ENCODE measurements at places on chromosomes 7 and 10.

DNA sequence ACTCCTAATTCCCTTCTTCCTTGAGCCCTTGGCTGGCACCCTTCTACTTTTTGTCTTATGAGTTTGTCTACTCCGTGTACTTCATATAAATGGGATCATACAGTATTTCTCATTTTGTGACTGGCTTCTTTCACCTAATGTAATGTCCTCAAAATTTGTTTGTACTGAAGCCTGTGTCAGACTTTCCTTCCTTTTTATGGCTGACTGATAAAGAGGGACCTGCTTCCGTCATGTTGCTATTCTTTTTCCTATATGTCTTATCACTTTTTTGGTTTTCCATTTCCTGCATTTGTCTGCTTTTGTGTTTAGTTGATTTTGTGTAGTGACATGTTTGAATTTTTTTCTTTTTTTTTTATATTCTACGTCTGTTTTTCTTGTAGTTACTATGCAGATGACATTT lies 470.9 kb downstream of the SDK1 start:
- no peak for DNase-seq

GRCh38 chr7:92824450-92824849 lies 11.9 kb downstream of the CDK6 start:
- no peak for DNase-seq

DNA sequence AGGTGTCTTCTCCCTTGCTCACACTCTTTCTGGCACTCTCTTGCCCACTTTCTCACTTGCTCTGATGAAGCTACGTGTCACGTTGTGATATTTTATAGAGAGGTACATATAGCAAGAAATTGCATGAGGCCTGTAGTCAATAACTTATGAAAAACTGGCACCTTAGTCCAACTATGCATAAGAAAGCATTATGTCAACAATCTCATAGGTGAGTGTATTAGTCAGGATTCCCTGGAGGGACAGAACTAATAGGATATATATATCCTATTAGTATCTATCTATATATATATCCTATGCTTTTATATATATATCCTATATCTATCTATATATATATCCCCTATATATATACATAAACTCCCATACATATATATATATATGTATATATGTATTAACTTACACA lies 18.8 kb upstream of the MDFIC start:
- no peak for DNase-seq

DNA sequence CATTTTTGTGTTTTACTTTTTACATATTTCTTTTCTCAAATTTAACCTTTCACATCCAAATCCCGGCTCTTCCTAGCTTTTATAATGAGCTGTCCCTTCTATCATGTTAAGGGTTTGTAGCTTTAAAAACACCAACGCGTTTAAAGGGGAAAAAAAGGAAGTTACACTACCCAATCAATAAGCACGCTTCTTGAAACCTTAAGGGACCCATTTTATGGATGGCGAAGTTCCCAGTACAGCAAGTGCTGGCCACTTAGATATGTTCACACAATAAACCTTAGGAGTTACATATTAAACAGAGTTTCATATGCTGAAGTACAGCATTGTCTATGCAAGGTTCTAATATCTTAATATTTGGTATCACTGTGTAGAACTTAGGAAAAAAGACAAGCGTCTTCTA lies 1.8 kb downstream of the GNG11 start:
- DNase-seq: no peak

DNA sequence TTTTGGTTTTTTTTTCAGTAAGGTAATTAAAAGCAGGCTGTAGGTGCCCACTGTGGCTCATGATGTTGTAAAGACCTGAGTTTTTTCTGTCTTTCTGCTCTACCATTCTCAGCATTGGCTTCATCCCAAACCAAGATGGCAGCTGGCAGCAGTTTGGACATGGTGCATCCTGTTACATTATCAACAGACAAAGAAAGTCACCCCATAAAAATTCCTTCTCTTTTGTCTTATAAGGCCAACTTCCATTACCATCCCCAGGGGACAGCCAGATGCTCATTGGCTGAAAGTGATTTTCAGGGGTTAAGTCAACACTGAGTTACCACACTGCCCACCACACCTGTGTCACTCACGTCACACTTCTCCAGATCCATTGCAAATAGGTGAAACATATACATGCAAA lies 558.4 kb downstream of the SDK1 start:
- DNase-seq: no peak

- peak; percentile 32 for DNase-seq
Measured at GRCh38 chr7:80937336-80937735, 18.5 kb upstream of the SEMA3C start.

- DNase-seq: no peak
Measured at GRCh38 chr7:50768485-50769474, 13.9 kb downstream of the GRB10 start.

GRCh38 chr7:152617056-152617455 lies 58.9 kb downstream of the XRCC2 start:
- DNase-seq: no peak

GRCh38 chr10:79424221-79425073 lies 21.0 kb downstream of the ZCCHC24 start:
- no peak for DNase-seq

- no peak for DNase-seq
Measured at GRCh38 chr7:140230516-140230860, 53.7 kb upstream of the KDM7A start.

DNA sequence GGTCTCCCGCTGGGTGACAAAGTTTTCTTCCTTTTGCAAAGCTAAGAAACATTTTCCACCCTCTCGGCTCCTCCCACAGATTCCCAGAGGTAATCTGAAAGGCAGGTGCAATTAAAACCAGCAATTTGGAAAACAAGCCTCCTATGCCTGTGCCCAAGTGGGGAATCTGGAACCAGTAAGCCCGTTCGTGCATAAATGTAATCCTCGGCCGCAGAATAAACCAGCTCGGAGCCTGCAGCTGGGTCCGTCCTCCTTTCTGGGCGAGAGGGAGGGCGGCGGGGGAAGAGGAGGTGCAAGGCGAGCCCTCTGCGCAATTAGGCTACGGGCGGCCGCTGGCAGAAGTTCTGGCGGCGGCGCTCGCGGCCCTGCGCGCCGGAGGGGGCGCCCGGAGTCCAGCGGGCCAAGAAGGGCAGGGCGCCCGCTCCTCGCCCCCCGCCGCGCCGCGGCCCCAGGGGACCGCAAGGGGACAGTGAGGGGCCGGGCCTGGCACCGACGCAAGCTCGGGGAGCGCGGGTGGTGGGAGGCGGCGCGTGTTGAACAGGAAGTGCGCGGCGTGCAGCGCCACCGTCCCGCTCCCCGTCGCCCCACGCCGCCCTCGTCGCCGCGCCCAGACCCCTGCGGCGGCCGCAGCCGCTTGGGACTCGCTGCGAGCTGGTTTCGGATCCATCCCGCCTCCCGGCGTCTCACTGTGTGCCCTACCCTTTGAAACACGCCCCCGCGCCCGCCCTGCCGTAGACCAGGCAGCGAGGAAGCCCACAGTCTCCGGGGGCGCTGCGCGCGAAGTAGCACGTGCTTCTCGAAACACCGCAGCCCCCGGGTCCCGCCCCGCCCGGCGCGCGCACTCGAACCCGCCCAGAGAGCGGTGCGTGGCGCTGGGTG lies at the start of gene PRKAG2:
PRKAG2 (minus strand) TSS at position 217 of the 879 bp plus-strand sequence. CDS start 495 bp downstream, outside the sequence.
- DNase-seq: no peak

- DNase-seq: no peak
Measured at GRCh38 chr7:101690061-101690460, 61.0 kb upstream of the MYL10 start.

- DNase-seq: no peak
Measured at GRCh38 chr10:71513936-71514335, 117.2 kb downstream of the CDH23 start.

DNA sequence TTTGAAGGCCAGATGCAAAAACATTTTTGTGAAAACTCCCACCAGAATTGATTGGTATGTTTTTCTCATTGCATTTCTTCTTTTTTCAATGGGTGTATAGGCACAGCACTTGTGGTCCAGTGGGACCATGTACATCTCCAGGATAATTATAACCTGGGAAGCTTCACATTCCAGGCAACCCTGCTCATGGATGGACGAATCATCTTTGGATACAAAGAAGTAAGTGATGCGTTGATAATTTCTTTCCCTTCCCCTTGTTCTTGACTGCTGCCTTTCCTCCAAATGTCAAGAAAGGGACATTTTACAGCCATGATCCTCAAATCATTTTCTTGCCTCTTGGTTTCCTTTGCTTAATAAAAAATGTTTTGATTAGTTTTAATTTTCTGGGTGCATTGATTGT lies 331.5 kb downstream of the PLXDC2 start:
- DNase-seq: no peak

DNA sequence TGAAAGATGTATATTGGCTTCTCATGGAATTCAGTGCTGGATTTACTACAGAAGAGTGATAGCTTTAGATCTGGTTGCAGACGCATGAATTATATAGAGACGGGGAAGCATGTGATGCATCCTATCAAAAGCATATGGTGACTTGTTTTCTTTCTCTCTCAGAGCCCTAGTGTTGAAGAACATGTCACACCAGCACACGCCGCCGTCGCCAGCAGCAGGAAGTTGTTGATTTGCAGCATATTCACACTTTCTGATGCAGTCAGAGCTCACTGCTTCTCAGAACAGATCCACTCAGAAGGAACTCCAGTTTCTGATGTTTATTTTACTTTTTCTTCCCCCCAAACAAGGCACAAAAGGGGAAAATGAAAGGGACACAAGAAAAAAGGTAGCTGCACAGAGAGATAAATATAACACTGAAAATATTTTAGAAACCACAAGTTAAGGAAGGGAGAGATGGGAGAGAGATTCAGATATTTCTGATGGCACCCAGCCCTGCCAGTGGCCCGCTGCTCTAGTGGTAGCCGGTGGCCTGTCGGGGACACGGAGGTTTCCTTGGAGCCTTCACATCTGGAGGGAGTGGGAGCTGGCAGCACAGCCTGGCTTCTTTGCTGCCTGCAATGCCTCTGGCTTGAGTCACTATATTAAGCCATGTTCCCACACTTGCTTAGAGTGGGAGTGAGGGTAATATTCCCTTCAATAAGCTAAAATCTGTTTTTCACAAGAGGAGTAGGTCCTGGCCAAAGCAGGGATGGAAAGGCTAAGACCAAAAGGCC lies 123.2 kb downstream of the NRP1 start:
- no peak for DNase-seq

DNA sequence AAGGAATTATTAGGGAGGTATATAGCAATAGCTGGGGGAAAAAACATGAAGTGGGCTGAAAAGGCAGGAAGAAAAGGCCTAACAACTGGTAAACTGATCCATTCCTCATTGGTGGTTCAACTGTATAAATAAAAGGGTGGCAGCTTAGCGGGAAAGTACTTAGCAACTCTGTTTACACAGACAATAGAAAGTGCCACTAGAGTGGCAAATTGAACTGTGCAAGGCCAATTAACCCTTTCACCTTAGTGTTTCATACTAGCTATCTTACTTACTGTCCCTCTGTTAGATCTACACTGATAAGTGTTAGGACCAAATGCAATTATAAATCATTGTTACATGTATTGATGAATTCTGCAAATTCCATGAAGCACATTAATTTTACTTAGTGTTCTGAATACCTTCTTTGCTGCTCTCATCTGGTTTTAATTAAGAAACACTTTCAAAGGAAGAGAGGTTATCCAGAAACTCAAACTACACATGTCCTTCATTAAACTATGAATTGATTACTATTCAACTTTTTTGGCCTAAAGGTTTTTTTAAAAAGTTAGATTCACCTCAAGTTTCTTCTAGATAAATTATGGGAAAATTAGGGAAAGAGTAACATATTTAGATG lies 28.0 kb downstream of the DNAJC1 start:
- peak; percentile 43 for DNase-seq

- DNase-seq: no peak
Measured at GRCh38 chr7:151518105-151518946, 1.4 kb downstream of the RHEB start.

All from NCI-H1417 treated with DMSO at 0.1 percent for 48 hours (cell line).